ENCODE measurements at places on chromosomes 13 and 19. TPM values are rescaled to one million over a fixed set of nuclear protein-coding genes. Genes with fewer than 3 reads are reported as not detected.

The TEX26 gene
- total RNA-seq, result 0.36 TPM

The SYMPK gene
- 41.6 TPM for total RNA-seq

GRCh38 chr13:31278869-31279268 is 79.1 kb downstream of the B3GLCT start:
- DNase-seq, result no peak
- H3K27ac ChIP-seq, result no peak overlapping the region
- no peaks in the 10 kb centered on the region for H3K4me1 ChIP-seq
- no peaks in the 10 kb centered on the region for H3K36me3 ChIP-seq

The ATP4B gene
- total RNA-seq, result 16.2 TPM

The AMER2 gene
- total RNA-seq, result 0.24 TPM

DNA sequence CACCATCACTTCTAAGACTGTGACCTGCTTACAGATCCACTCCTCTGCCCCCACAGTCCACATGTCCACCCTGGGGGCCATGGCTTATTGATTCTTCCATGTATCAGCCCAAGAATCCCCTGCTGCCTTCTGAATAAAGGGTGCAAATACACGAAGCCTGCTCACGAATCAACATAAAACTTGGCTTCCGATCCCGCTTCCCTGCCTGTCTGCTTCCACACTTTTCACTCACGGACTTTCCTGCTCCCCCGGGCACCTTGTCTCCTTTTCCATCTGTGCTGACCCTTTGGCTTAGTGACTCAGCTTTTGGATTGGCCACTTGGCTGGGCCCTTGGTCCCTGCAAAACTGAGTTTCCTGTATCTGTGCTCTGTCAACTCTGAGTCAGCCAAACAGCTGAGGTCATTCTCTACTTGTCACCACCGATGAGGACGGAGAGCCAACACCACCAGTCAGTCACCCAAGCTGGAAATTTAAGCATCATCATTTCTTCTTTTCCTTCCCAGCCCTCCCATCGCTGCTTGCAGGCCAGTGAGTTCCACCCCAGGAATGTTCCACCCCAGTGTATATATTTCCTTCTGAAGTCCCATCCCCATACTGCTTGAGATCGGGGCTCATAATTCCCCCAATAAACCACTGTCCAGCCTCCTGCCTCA is 11.4 kb upstream of the USP12 start:
- no peaks in the 10 kb centered on the region for H3K36me3 ChIP-seq
- H3K4me1 ChIP-seq, result no peaks in the 10 kb centered on the region
- peak; percentile 52 for DNase-seq
- no peak overlapping the region for H3K27ac ChIP-seq
- H3K4me3 ChIP-seq, result no peak overlapping the region

DNA sequence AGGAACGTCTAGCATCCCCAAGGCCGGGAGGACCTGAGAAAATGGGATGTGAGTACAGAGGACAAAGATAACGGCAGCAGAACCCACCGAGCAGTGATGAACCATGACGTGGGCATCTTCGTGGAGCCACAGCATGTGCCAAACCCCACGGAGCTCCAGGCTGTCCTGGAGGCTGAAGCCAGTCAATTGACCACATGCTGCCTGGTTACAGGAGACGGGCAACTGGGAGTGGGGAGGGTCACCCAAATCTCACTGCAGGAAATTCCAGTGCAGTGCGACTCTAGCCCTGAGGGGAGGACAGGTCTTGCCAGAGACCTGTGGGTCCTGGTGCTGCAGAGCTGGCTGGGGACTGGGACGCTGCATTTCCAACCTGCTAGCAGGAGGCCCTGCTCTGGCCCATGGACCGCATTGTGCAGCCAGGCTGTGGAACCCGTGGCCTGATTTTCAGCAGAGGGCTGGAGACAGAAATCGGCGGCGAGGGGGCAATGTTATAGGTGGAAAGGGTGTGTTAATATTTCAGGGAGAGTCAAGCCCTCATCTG is 3.2 kb upstream of the GRTP1 start:
- no peaks in the 10 kb centered on the region for H3K36me3 ChIP-seq
- no peak for DNase-seq
- H3K4me3 ChIP-seq, result no peak overlapping the region
- peaks cover 7% of the 10 kb centered on the region for H3K4me1 ChIP-seq

DNA sequence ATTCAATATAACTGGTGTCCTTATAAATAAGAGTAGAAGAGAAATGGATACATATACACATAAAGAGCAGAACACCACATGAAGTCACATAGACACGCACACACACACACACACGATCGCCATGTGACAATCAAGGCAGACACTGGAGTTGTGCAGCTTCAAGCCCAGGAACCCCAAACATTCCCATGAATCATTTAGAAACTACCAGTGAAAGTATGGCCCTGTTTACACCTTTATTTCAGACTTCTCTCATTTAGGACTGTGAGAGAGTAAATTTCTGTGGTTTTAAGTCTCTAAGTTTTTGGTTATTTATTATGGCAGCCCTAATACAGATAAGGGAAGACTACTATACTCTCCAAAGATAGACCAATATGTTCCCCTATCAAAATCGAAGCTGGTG is 20.4 kb upstream of the TNFSF13B start:
- DNase-seq, result no peak
- no peak overlapping the region for H3K4me3 ChIP-seq
- H3K27me3 ChIP-seq, result no peaks in the 10 kb centered on the region
- H3K36me3 ChIP-seq, result no peaks in the 10 kb centered on the region

DNA sequence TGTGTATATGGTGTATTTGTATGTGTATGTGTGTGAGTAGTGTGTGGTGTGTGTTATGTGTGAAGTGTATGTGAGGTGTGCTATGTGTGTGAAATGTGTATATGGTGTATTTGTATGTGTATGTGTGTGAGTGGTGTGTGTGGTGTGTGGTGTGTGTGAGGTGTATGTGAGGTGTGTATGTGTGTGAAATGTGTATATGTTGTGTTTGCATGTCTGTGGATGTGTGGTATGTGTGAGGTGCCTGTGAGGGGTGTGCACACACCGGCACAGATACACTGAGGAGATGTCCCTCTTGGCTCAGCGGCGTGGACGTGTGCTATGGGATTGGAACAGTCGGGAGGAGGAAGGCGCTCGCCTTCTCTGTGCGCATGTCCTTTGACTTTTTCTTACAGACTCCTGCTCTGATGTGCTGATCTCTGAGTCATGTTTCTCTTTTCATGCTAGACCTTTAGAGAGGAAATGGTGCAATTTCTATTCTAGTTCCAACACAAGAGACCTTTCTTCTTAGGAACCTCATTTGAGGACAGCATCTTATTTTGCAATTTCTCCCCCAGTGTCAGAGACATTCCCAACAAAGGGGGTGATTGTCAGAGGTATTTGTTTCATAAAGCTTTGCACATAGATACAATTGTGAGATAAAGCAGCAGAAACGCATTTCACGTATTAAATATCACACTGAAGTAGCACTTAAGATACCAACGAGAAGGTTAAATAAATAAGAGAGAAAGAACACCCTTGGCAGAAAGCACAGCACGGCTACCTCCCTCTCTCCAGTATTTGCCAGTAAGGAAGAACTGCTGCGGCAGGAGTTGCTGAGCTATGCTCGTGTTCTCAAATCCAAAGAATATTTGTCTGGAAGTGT is 11.3 kb upstream of the TNFRSF19 start:
- H3K27me3 ChIP-seq, result no peaks in the 10 kb centered on the region
- peak; percentile 51 for DNase-seq
- no peak overlapping the region for H3K4me3 ChIP-seq
- H3K27ac ChIP-seq, result peak overlapping the region; percentile 59
- no peaks in the 10 kb centered on the region for H3K36me3 ChIP-seq
- no peaks in the 10 kb centered on the region for H3K4me1 ChIP-seq

The ZNF836 gene
- 4.3 TPM for total RNA-seq

The LYPD3 gene
- total RNA-seq, result 4.6 TPM

DNA sequence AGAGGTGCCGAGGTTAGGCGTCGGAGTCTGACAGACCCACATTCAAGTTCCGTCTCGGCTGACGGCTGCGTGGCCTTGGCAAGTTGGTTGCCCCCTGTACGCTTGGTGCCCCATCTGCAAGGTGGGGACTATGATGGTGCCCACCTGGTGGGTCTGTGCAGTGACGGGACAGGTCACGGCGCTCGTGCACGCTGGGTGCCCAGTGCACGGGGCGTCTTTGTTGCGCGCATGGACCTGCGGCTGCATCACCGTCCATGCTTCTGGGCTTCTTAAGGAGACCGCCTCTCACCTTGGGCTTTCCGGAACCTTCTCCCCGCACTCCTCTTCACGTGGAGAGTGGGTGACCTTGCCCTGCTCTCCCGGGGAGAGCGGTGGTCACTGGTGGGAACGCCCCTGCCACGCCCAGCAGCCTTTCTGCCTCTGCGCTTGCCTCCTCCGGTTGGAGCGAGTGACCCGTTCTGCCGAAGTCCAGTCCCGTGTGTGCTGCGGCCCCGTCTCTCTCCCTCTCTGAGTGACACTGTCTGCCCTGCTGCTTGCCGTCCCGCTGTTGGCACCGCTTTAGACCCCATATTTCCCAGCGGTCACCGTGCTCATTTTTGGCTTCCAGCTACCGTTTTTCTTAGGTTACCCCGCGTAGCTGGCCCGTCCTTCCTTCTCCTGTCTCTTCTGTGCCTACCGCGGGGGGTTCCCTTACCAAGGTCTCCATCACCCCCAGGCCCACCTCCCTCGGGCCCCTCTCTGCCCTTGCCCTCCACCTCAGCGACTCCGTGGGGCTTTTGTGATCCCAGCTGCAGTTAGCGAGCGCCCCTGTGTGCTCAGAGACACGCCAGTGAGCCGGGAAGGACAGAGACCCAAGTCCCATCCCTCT is 6.4 kb downstream of the ATP11A start:
- DNase-seq, result no peak
- H3K36me3 ChIP-seq, result no peaks in the 10 kb centered on the region
- peaks cover 34% of the 10 kb centered on the region for H3K4me1 ChIP-seq
- no peaks in the 10 kb centered on the region for H3K27me3 ChIP-seq
- no peak overlapping the region for H3K4me3 ChIP-seq
- no peak overlapping the region for H3K27ac ChIP-seq

- no peak overlapping the region for H3K27ac ChIP-seq
- no peak overlapping the region for H3K4me3 ChIP-seq
- no peaks in the 10 kb centered on the region for H3K36me3 ChIP-seq
- DNase-seq, result no peak
Measured at GRCh38 chr13:78015782-78016181, 97.2 kb upstream of the EDNRB start.

DNA sequence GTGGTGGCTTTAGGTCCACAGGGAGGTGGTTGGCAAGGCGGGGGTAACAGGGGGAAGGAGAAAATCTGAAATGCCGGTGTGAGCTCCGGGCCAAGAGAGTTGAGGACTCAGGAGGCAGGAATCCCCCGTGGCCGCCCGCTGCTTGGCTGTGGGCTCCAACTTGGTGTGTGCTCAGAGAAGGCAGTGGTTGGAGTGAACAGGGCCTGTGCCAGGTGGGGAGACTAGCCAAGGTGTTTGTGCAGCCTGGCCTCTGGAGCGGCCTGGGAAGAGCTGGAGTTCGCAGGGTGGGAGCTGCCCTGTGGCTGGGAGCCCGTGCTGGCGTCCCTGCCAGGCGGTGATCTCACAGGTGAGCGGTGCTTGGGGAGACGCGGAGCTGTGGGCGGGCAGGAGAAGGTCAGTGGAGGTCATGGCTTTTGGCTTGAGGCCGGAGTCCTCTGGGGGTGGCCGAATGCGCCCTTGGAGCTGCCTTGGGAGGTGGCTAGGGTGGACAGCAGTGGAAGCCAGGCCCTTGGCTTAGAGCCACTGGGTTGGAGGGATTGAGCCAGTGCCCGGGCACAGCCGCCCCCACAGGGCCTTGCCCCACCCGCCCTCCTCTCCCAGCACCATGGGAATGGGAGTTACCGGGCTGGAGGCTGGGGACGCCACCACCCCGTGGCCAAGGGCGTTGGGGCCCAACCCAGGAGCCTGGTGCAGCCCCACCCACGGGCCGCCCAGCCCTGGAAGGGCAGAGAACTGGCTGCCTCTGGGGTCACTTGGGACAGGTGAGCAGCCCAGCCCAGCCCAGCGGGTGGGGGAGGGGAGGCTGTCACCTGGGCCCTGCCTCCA is 7.1 kb upstream of the CIRBP start:
- DNase-seq, result peak; percentile 90
- no peaks in the 10 kb centered on the region for H3K36me3 ChIP-seq
- H3K27ac ChIP-seq, result peak overlapping the region; percentile 98
- H3K4me3 ChIP-seq, result no peak overlapping the region
- peaks cover 78% of the 10 kb centered on the region for H3K4me1 ChIP-seq

The ZNF91 gene
- 68.3 TPM for total RNA-seq

DNA sequence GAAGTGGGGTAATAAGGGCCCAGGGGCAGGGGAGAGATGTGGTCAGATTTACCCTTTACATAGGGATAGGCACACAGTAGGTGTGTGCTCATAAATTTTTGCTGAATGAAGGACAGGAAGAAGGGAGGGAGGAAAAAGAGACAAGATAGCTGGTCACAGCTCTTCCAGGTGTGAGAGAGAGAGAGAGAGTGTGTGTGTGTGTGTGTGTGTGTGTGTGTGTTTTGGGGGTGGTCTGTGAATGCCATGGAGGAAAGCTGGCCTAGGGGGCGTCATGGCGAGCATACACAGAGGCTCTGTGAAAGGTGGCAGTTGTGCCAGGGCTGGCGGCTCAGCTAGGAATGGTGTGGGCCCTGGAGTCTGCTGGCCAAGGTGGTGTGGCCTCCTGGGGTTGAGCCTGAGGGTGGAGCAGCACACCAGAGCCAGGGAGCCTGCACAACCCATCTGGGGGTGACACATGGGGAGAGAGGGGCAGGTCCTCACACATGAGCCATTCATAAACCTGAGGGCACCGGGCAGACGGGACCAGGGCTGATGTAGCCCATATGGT is 6.0 kb upstream of the PRX start:
- no peak for DNase-seq
- no peak overlapping the region for H3K27ac ChIP-seq
- no peak overlapping the region for H3K4me3 ChIP-seq
- H3K27me3 ChIP-seq, result no peaks in the 10 kb centered on the region

GRCh38 chr19:10979951-10980381 is 19.1 kb downstream of the SMARCA4 start:
- no peak overlapping the region for H3K4me3 ChIP-seq
- H3K27me3 ChIP-seq, result no peaks in the 10 kb centered on the region
- no peak for DNase-seq
- no peaks in the 10 kb centered on the region for H3K36me3 ChIP-seq
- H3K4me1 ChIP-seq, result peaks cover 21% of the 10 kb centered on the region

DNA sequence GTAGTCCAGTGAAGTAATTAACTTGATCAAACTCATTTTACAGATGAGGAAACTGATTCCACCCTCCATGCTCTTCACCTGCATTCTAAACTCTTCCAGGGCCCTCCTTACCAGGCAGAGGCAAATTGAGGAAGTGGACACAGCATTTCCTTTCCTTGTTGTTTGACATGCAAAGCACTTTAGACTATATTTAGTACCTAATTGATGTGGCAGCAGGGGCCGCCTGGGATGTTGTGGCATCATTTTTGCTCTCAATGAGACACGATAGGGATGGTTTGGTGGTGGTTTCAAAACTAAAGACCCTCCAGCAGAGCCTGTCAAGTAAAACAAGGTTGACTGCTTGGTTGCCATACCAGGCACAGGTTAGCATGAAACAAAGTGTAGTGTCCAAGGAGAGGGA is 7.9 kb downstream of the SIPA1L3 start:
- no peak for DNase-seq
- no peaks in the 10 kb centered on the region for H3K27me3 ChIP-seq

The TUBA3C gene
- total RNA-seq, result not detected

The SPRED3 gene
- total RNA-seq, result 0.68 TPM

- no peak overlapping the region for H3K4me3 ChIP-seq
- no peaks in the 10 kb centered on the region for H3K36me3 ChIP-seq
- DNase-seq, result no peak
- no peaks in the 10 kb centered on the region for H3K27me3 ChIP-seq
Measured at GRCh38 chr19:14761607-14762006, 16.8 kb downstream of the ADGRE2 start.

GRCh38 chr13:30179597-30180276 is 127.6 kb downstream of the KATNAL1 start:
- no peaks in the 10 kb centered on the region for H3K27me3 ChIP-seq
- no peaks in the 10 kb centered on the region for H3K36me3 ChIP-seq
- H3K4me1 ChIP-seq, result no peaks in the 10 kb centered on the region
- DNase-seq, result no peak
- no peak overlapping the region for H3K4me3 ChIP-seq
- H3K27ac ChIP-seq, result no peak overlapping the region

All from hepatocyte (in vitro differentiated cells).